ENCODE measurements at places on chromosomes 12 and 14.

DNA sequence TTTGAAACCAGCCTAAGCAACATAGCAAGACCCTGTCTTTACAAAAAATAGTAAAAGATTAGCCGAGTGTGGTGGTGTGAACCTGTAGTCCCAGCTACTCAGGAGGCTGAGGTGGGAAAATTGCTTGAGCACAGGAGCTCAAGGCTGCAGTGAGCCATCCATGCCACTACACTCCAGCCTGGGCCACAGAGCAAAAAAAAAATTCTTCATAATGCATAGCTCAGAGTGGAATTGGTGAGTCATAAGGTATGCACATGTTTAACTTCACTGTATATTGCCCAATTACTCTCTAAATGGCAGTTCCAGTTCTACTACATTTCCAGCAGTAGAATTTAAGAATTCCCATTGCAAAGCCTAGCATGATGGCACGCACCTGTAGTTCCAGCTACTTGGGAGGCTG, 26.8 kb upstream of the CLIP1 start:
- peak; percentile 73 for DNase-seq

- DNase-seq, result no peak
These were observed 407.2 kb downstream of the NOVA1 start for GRCh38 chr14:26190646-26191045.

- no peak for DNase-seq
These were observed 104.1 kb downstream of the ANO2 start for GRCh38 chr12:5840944-5841343.

- DNase-seq, result no peak
These were observed 789.6 kb upstream of the NOVA1 start for GRCh38 chr14:27387463-27387862.

DNA sequence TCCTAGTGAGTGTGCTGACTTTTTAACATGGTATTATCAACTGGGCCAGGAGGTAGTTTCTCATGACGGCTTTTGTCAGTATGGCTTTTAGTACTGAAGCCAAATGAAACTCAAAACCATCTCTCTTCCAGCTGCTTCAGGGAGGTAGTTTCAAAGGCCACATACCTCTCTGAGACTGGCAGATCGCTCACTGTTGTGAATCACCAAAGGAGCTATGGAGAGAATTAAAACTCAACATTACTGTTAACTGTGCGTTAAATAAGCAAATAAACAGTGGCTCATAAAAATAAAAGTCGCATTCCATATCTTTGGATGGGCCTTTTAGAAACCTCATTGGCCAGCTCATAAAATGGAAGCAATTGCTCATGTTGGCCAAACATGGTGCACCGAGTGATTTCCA, 141.1 kb downstream of the HMGA2 start:
- no peak for DNase-seq

- no peak for DNase-seq
These were observed 136.9 kb downstream of the STXBP6 start for GRCh38 chr14:24913021-24913420.

GRCh38 chr12:54213079-54213478, 24.3 kb upstream of the SMUG1 start:
- DNase-seq, result no peak

DNA sequence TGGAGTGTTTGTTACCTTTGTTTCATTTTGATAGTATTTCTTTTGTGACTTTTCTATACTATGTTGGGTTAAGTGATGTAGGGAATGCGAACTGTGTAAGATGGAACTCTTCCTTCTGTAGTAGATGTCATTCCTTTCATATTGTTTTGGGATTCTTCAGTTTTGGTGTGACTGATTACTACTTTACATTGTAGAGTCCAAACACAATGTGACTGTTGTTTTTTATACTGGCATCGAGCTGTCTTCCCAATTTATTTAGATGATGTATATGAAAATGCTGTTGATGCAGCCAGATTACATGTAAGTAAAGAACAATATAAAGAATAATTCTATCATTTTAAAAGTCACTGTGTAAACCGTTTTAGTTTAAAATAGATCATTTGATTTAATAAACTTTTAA, 34.7 kb downstream of the WASHC4 start:
- no peak for DNase-seq

DNA sequence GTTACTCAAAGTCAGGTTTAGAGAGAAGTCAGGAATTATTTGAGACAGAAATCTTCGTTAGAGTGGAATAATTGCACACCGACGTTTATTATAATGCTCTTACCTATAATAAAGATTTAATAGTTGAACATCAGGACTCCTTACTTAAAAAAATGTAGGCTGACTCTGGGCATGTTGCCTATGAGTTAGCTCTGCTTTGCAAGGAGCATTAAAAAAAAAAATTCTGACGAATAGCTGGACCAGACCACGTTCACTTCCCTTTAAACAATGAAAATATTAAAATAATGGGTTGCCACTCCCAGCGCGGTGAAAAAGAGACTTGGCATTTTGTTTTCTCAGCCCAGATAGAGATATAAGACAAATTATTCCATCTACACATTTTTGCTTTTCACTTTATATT, 574 bp upstream of the FANCM start:
- no peak for DNase-seq

DNA sequence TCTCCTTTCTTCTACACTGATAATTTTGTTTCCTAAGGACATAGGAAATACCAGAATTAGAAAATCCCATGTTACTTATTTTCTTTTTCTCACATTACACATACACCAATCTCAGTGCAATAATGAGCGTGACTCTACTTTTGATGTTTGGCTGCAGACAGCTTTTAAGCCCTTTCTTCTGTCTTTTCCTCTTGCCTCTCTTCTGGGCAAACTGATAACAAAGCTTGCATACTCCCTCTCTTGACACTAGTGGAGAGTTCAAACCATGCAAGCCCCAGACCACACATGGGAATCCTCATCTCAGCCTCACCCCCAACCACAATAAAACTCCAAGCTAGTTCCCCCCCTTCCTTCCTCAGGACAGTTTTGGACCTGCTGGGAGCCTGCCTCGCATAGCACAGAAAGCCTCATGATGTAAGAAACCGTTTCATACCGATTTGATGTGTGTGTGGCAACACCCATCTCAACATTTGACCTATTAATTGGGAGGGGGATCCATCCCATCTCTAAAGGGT, 161.9 kb downstream of the EMP1 start:
- no peak for DNase-seq

GRCh38 chr14:52018252-52018651, 28.9 kb downstream of the RTRAF start:
- peak; percentile 74 for DNase-seq

DNA sequence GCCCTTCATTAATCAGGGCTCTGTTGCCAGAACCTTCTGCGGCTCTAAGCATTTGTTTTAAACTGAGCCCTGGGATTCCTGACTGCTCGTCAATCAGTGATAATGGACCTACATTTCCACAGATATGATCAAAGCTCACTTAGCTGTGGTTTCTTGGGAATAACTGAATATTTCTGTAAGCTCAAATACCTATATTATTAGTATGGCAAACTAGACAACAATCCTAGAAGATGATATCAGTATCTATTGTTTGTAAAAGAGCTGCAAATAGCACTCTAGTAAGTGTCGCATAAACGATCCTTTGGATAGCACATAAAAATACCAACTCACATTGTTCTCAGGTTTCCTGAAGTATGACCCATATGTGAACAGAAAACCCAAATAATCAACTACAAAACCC, 150.4 kb downstream of the PPM1H start:
- no peak for DNase-seq

- DNase-seq, result peak; percentile 48
These were observed 158.9 kb upstream of the PLEKHG7 start for GRCh38 chr12:92543840-92544239.

GRCh38 chr14:100078216-100078803, 13.1 kb downstream of the EVL start:
- DNase-seq, result no peak

DNA sequence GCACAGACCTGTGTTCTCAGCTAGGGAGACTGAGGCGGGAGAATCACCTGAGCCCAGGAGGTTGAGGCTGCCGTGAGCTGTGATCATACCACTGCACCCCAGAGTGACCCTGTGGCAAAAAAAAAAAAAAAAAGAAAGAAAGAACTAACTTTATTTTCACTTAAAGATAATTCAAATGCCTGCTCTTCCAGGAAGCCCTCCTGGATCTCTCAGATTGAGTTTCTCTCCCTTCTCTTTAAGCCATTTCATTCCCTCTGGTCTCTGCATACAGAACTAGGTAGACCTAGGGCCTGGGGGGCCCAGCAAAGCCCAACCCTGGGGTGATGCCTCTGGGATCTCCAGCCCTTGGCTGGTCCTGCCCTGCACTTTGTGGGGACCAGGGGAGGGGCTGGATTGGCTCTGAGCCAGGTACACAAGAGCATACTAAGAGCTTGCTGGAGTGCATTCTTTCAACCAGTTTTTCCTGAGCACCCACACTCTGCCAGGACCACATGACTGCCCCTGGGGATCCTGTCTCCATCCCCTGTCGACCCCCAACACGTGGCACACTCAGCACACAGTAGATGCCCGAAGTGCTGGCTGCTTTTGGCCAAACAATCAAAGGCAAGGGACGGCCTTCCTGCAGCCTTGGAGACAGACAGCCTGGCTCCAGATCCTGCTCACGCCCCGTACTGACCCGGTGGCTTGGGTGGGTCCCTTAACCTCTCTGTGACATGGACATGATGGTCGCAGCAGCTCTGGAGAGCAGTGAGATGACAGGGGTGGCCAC, 52.7 kb downstream of the CYP46A1 start:
- DNase-seq, result no peak

GRCh38 chr14:32913725-32914124, 25.0 kb upstream of the NPAS3 start:
- DNase-seq, result no peak

DNA sequence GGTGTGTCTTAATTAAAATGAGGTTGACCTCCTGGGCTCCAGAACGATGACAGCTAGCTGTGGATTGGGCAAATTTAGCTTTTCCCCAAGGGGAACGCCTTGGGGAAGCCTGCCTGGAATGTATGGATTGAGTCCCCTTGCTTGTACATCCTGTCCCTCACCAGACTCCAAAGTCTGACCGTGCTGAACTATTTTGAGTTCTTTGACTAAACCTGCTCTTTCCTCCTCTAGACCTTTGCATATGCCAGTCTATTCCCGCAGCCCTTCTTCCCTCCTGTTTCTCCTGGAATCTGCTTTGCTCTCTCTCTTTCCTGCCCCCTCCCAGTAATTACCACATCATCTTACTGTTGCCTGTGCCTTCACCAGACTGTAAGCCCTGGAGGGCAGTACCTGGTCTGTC, 11.5 kb upstream of the KDM2B start:
- no peak for DNase-seq

- no peak for DNase-seq
These were observed 140.6 kb downstream of the EPS8 start for GRCh38 chr12:15648558-15648957.

DNA sequence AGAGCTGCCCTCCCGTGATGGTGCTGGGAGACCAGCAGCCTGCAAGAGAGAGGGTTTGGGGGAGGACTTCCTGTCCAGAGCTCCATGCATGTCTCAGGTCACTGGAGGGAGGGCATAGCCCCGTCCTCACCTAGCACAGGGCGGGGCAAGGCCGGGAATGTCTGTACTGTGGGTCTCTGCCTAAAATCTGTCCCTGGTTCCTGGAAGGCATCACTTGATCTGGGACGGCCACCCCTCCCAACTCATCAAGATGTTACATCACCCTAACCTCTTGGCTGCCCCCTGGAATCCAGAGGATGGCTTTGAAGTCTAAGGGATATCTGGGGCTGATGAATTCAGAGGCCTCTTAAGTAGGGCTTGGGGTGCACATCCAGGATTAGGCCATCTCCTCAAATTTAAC, 37.0 kb upstream of the MEG3 start:
- DNase-seq, result no peak

- no peak for DNase-seq
These were observed 66.0 kb upstream of the ACTN1 start for GRCh38 chr14:69044965-69045555.

DNA sequence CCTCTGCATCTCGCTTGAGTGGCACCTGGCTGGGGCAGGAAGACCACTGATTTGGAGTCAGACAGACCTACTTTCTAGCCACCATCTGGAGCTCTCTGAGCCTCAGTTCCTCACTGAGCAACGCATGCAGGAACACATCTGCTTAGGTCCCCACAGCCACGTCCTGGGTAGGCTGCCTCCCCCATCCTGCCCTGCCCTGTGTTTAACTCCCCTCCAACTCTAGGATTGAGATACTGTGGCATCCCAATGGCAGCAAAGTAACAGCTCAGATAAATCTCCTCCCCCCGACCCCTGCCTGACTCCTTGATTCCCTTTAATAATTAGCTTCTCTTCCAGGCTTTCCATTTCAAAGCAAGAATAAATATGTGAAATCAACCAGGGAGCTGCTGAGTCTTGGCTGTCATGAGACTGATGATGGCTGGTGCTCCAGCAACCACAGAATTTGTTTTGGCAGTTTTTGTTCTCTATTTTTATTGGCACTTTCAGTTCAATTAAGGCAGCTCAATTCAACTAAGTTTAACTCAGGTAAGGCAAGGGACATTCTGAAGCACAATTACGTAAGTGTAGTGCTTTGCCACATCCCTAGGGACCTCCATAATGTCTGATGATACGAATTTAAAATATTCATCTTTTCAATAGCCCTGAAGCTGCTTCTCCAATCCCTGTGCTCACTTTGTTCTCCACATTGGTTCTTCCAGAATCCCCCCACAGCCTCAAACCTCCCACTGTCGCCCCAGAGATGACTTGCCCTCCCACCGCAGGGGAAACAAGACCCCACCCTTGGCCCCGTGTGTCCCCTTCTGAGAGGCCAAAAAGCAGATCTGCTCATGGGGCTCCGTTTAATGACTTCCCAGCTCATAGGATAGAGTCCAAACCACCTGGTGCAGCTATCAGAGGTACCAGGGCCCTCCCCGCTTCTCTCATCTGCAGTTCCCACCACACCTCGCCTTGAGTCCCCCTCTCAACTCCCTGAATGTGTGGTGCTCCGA, 58.2 kb downstream of the ESR2 start:
- DNase-seq, result no peak

GRCh38 chr12:70948976-70949336, 28.4 kb upstream of the PTPRR start:
- no peak for DNase-seq

- DNase-seq, result no peak
These were observed 35.7 kb downstream of the FOXN4 start for GRCh38 chr12:109273354-109273753.

DNA sequence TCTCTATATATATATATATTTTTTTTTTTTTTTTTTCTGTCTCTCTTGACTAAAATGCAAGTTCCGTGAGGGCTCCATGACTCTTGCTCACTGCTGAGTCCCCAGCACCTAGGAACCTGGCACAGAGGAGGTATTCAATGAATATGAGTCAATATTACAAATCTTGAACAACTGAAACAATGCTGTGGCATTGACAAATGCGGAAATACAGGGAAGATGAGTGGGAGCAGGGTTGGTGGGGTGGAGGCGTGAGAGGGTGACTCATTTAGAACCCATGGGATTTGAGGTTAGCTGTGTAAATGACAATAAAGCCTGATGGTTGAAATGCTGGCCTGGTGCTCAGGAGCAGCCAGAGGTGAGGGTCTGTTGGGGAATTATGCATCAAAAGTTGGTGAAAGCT, 121.7 kb upstream of the FUT8 start:
- DNase-seq, result no peak

- DNase-seq, result no peak
These were observed 42.8 kb downstream of the FOXN4 start for GRCh38 chr12:109266106-109266879.

GRCh38 chr14:34013721-34014060, 62.8 kb upstream of the EGLN3 start:
- DNase-seq, result no peak

- no peak for DNase-seq
These were observed 42.4 kb upstream of the IGF1 start for GRCh38 chr12:102522768-102523167.
